ENCODE measurements at places on chromosomes 2 and 18.

GRCh38 chr2:231348704-231349373 is 46.7 kb upstream of the B3GNT7 start:
- DNase-seq: no peak

- DNase-seq: no peak
Observed at GRCh38 chr2:72719416-72719815, 106.4 kb downstream of the EXOC6B start.

DNA sequence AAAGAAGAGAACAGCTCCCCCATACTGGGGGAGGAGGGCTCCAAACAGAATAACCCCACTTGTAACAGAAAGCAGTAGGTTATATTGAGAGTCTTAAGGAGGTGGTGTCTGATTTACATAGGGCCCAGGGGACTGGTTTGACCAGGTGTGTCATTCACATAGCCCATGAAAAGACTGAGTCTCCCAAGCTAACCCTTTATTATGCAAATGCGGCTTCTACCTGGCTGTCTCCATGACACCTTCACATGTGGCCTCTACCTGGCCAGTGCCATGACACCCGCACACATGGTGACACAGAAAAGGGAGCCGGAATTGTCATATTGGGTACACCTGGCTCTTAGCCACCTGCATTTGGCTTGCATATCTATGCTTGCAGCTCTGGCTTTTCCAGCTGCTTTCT is 1057.2 kb upstream of the PIK3C3 start:
- no peak for DNase-seq

DNA sequence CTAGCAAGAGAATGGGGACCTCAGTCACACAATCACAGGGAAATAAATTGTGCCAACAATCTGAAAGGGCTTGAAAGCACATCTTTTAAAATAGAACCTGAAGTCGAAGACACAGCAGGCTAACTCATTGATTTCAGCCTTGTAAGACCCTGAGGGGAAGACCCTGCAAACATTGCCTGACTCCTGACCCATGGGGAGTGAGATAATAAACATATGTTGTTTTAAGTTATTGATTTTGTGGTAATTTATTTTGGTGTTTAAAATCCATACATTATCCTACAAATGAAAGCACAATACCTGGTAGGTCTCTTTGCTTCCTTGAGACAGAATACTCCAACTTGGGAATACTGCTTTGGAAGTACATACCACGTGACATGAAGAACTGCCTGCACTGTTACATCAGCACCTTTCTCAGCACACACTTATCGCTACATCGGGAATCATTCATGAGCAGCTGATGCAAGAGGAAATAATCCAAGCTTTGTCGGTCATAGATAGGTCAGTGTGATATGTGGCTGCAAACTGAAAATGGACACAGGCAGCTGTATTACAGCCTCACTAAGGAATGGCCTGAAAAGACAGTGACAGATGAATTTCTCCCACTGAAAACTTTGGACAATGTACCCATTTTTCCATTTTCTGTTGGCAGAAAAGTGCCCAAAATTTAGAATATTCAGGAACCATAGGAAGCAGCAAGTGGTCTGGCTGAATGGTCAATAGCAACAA is 494.5 kb upstream of the MAP2 start:
- no peak for DNase-seq

DNA sequence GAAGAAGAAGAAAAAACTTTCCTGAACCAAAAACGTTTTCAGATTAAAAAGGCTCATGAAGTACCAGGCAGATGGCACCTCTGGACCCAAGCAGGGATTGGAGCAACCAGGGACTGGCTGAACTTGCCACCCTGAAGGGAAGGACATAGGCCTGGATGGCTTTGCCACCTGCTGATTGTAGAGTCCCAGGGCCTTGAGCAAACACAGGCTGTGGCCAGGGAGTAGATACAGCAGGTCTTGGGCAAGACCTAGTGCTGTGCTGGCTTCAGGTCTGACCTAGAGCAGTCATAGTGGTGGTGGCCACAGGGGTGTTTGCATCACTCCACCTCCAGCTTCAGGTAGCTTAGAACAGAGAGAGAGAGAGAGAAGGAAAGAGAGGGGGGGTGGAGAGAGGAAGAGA is 231.5 kb upstream of the FBXO11 start:
- DNase-seq: no peak

DNA sequence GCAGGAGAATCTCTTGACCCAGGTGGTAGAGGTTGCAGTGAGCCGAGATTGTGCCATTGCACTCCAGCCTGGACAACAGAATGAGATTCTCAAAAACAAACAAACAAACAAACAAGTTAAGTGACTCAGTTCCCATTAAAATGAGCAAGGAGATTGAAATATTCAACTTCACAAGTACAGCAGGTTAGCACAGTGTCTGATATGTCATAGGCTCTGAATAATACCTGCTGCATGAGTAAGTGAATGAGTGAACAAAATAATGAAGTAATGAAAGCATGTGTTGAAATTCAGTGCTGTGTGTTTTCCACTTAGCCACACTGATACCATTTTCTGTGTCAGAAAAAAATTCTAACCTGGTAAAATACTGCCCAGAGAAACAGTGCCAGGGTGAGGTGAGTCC is 41.9 kb upstream of the SETBP1 start:
- DNase-seq: no peak

DNA sequence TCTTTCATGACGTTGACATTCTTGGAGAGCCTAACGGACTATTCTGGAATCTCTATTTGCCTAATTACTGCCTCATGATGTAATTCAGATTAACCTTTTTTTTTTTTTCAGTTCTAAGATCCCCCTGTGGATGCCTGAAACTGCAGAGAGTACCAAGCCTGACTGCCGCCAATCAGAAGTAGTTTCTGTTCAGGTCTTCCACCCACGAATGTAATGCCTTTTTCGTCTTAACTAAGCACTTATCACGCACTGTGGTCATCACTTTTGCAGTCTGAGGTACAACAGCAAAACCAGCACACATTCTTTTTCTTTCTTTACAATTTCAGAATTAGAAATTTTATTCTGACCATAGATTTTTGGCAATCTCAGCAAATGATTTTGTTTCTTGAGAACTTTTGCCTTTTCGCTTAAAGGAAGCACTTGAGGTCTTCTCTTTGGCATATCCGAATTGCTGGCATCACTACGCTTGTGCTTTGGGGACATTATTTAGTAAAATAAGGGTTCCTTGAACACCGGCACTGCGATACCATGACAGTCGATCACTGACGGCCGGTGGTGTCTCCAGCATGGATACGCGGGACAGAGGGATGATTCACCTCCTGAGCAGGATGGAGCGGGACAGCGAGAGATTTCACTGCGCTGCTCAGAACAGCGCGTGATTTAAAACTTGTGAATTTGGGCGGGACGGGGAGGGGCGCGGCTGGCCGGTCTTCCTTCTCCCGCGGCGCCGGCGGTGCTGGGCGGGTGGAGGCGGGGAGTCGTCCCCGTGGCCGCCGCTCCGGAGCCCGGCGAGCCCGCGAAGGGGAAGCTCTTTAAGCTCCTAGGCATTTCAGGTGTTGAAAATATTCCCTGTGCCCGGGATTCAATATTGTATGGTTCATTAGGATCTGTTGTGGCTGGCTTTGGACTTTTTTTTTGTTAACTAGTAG is 32.0 kb upstream of the GPR55 start:
- DNase-seq: no peak
